ENCODE measurements at places on chromosomes 16 and 17. TPM values are rescaled to one million over a fixed set of nuclear protein-coding genes. Genes with fewer than 3 reads are reported as not detected.

DNA sequence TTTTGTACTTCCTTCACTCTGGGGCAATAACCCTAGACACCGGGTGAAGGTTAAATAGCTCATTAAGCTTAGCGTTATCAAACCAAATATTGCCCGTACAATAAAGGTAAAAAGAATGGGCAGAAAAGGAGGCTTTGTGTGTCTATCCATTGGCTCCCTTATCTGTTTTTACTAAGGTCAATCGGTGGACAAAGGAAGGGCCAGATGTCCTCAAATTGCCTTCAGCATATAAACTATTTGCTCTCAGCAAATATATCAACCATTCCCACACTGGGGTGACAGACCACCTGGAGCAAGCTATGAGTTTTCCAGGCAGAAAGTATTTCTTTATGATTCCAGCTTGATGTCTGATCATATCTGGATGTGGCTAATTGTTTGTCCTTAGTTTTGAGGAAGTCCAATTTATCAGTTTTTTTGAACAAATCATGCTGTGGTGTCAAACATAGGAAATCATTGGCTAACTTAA, 25.3 kb upstream of the WIPI1 start:
- no peak for DNase-seq

Gene ARHGAP44
- 2.9 TPM for total RNA-seq

DNA sequence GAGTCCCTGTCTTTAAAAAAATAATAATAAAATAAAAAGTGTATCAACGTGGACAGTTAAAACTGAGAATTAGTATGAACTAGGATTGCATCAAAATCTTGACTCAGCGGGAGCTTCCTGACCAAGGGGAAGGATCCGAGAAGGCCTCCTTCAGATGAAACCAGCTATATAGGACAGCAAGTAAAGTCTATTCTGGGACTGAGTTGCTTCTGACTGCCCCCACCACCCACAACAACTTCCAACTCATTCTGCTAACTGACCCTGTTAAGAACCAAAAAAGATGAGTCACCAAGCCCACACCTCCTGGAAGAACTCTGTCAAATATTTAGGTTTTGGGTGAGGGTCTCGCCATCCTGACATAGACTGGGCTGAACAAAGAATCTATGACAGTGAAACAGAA, 24.9 kb downstream of the MPP3 start:
- no peak for DNase-seq

Gene KRT24
- total RNA-seq, result 6.3 TPM

GRCh38 chr16:61998460-61998859, 37.8 kb downstream of the CDH8 start:
- DNase-seq, result no peak

Gene DNAH17
- not detected for total RNA-seq

DNA sequence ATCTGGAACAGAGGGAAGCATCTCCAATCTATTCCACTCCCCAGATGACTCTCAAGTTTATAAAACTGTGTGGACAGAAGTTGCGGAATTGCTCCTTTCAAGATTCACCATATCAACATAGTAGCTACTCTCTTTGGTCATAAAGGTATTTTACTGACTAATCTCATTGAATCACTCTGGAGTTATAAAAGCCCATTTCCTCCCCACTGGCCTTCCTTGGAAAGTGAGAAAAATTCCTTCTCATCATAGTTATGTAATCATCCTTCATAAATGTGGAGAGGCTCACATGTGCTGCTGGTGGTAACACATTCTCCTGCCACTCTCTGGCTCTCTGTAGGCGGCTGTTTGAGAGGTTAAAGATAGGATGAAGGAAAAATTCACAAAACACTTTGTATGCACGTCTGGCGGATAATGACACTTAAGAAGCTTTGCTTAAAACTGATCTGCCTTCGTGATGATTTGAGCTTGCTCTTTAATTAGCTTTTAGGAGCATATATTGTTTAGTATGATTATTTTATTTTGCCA, 1034.0 kb upstream of the EEF2KMT start:
- DNase-seq, result no peak

Gene P2RX5
- 0.24 TPM for total RNA-seq

DNA sequence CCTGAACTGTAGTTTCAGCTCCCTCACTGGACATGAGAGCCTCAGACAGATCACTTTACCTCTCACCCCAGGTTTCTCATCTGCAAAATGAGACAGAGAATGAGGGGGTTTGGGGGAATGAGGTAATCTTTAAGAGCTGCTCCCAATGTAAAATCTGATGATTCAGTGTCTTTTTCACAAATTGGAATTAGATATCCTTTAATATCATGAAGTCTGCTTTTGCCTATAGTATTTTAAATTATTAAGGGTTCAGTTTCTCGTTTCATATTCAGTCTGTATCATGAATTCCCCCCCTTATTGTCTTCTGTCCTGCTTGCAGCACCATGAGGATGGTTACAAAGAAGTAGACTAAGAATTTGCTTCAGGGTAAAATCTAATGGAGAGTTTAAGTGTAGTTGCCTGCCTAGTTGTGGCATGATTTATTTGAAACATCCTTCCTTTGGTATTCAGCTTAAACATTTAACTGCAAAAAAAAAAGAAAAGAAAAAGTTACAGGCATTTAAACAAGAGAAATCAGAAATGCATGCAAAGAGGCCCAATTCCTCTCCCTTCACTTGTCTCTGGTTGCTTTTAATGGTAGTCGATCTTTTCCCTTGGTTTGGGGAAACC, 77.3 kb downstream of the WNT3 start:
- DNase-seq, result peak; percentile 60

DNA sequence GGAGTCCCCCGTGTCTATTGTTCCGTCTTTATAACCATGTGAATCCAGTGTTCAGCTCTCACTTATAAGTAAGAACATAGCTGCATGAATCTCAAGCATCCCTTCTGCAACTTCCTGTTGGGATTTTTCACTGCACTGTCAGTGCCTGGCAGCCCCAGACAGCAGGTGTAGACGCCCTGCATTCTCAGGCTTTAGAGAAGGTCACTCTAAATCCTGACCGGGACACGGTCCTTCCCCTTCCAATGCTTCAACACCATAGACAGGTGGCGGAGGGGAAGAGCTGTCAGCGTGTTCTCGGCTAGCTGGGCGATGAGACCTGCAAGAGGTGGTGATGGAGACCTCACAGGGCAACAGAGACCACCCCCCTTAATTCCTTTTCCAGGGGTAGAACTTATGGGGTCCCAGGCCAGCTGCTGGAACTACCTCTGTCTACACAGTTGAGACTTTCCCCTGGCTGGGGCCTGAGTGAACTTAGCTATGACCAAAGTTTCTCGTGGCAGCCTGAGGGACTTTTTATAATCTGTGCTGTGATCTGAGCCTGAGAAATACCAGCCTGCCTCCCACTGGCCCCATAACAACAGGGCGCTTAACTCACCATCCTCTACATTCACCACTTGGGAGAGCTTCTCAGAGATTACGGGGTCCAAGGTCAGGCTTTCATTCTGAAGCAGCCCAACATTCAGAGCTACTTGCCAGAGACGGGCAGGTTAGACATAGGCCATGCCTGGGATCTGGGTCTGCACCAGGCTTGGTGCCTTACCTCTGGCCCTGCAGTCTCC, 143.2 kb upstream of the TNRC6C start:
- peak; percentile 24 for DNase-seq
